MCF 10A (cell line): ENCODE measurements at places on chromosomes 1 and 21. TPM values are rescaled to one million over a fixed set of nuclear protein-coding genes. Genes with fewer than 3 reads are reported as not detected.

DNA sequence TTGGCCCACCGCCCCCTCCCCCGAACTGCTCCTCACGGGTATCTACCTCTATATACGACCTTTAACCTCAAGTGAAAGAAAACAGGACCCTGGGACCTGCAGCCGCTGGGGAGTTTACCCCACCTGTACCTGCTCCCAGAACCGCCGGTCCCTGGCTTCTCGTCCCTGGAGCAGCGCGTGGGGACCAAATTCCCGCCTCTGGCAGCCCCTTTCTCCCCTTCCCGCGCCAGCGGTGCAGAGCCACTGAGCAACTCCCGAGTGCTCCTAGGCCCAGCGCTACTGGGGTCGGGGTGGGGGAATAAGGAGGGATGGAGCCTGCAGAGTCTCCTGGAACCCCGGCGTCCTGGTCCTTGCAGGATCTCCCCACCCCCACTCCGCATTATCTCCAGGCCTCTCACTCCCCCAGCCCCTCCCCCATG is 1.6 kb downstream of the SYT6 start:
- DNase-seq: no peak

DNA sequence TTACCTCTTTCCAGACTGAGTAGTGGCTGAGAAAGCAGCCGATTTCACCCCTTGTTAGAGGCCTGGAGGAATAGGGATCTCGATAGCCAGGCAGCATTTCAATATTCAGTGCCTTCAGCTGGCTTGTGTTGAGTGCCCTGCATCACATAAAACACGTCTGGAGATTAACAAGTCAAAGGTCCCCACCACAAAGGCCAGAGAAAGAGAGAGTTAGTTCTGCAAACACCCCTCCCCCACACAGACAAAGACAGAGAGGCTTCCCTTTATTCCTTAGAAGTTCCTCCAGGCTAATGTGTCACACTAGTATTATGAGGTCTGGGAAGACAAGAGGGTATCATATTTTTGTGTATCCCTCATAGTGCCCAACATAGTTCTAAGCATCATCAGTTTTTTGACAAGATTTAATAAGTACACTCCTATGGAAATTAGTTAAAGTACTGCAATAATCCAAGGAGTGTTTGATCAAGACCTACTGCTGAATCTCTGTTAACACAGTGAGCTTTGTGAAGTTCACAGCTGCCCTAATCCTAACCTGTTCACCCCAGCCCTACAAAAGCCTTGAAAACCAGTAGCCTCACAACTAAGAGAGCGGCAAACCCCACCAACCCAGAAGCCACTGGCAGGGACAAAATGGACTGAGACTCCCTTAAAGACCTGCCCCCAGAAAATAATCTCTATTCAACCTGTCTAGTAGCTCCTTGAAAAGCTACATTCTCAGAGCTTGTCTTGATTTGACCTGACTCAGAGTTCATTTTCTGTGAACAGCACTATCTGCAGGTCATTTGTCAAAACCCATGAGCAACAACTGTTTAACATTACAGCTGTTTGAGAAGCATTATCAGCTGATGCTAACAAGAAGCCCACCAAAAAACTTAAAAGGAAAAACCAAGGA is 91.9 kb downstream of the COLGALT2 start:
- no peak for DNase-seq

DNA sequence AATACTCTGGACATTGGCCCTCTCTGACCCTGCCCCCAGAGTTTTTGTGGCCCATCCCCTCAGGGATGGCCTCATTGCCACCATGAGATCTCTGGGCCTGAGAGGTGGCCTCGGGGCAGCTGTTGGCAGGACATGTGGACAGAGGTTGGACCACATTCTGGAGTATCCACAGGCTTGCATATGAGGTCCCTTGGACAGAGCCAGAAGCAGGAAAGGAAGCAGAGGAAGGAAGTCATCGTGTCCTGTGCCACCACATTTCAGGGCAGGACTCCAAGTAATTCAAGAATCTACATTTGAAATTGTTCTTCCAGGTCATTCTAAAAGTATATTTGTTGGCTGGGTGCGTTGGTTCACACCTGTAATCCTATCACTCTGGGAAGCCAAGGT is 95.9 kb upstream of the PPP2R5A start:
- no peak for DNase-seq

Gene ADORA1
- 0.26 and 0.34 TPM in 2 replicates for total RNA-seq

DNA sequence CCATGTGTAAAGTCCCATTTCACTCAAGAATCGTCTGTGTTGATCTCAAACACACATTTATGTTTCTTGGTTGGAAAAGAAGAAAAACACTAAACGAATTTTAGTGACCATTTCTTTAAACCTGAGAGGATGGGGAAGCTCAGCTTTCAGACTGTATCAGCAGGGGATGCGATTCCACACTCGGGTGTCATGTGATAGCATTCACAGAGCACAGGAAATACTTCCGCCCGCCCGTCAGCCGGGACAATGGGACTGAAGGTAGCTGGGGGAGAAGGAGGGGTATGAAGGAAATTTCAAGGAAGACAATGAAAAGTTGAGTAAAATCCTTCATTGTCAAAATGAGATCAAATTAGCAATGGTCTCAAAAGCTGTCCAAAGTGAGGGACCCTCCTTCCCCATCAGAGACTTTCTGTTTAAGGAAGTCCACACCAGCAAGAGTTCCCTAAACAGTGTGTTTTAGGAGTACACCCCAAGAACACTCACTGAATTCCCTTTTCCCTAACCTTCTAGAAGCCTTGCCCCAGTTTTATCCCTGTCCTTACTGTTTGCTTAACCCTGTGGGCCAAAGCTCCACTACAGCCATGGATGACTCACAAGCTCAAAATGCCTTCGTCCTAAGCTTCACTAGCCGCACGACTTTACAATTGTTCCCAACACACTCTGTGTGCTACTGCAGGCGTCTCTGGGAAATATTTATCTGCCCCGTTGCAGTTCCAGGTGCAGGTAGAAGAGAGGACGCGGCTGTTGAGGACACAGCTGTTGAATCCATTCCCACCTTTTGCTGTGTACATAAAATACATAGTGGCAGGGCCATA is 51.4 kb upstream of the SIM2 start:
- peak; percentile 61 for DNase-seq

- DNase-seq: no peak
Measured at GRCh38 chr1:91799863-91800262, 86.1 kb downstream of the TGFBR3 start.

DNA sequence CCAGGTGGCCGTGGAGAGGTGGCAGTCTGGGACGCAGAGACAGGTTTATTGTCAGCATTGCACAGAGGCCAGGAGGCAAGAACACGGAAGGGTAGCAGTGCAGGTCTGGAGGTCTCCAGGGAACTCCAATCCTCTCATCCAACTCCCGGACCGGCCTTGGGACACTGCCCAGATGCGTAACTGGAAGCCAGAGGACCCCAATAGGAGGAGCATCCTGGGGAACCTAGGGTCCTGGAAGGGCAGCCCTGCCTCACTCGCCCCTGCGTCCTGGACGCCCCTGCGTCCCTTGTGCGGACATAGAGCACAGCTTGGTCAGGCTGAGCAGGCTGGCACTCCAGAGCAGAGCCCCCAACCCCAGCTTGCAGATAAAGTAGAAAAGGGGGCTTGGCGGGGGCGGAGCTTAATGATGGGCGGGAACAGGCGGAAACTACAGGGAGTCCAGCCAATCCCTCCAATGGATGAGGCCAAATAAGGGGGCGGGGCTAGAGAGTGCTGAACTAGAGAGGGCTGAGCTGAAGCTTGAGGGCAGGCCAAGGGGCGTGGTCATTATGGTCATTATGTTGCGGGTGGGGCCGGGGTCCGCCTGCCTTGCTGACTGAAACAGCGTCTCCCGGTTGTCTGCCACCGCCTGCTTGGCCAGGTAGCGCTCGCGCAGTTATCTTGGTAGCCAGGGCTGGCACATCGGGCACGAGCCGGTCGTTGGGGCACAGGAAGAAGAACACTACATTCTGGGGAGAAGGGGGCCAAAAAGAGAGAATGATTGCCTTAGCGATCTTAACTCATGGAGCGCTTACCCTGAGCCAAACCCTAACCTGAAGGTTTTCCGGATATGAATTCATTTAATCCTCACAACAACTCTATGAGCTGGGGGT is 3.7 kb upstream of the ARHGEF19 start:
- peak; percentile 27 for DNase-seq

- no peak for DNase-seq
Measured at GRCh38 chr1:226616636-226617035, 68.1 kb downstream of the STUM start.

DNA sequence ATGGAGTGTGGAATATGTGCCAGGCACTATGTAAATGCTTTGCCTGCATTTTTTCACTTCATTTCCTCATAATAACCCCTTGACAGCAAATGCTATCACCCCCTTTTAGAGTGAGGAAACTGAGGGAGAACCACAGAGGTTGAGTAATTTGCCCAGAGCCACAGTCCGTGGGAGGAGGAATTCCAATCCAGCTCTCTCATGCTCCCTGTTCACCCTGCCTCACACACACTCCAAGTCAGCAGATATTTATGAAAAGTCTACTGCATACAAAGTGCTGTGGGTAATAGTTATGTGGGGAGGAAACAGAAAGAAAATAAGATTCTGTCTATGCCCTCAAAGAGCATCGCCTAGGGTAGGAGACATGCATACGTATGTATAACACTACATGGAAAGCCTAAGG is 30.9 kb upstream of the RBM15 start:
- DNase-seq: no peak

Gene PGLYRP4
- not detected in 2 replicates for total RNA-seq

Gene SELE
- total RNA-seq: not detected in 2 replicates

Gene RAB7B
- 1.6 and 3.6 TPM in 2 replicates for total RNA-seq

DNA sequence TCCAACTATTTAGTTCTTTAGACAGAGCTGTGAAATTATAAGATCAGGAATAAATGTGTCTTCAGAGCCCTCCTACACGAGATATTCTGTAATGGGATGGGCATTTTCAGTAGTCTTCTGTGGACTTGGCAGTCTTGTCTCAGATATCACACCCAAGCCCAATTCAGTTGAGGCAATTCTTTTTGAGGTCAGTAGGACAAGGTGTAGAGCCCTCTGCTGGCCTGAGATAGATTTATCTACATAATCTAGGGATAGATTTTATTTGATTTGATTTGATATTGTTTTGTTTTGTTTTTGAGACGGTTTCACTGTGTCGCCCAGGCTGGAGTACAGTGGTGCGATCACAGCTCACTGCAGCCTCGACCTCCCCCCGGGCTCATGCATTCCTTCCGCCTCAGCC is 77.5 kb downstream of the FMN2 start:
- peak; percentile 59 for DNase-seq

GRCh38 chr1:94280541-94280940 is 43.2 kb upstream of the ARHGAP29 start:
- DNase-seq: no peak
